ENCODE measurements at places on chromosomes 7 and 10.
A peak's percentile ranks its signal among the peaks of the same experiment; 100 is the strongest.

GRCh38 chr10:79390551-79391229 lies 43.4 kb downstream of the PPIF start:
- no peak for DNase-seq

DNA sequence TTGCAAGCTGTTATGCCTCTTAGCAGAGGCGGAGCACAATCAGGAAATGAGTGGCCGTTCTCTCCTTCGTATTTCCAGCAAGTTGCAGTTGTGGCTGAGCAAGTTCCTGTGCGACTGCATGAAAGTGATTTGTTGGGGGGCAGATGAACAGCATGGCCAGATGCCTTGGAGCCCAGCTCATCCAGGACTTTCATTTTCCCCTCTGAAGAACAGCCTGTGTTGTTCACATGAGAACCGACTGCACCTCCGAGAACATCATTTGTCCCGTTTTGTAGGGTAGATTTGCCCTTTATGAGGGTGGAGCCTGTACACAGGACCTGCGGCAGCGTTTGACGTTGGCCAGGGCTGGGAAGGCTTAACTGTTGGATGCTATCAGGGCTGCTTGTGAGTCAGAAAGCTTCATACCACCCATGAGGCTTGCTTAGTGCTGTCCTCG lies 4.4 kb downstream of the BAG3 start:
- no peak for DNase-seq

DNA sequence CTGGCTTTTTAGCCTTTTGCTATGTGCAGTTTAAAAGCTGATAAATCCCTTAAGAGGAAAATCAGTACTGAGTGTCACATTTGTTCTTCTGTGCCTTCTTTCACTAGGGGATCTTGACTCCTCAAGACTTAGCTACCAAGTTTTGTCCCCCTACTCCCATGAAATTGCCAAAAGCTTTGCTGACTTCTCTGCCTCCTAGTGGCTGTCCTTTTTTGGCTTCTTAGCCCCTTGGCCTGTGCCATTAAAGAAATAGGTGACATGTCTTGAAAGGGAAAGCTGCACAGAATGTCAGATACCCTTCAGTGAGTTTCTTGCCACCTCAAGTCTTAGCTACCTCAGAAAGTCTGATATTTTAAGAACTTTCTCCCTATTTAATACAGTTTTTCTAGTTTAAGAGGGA lies 10.5 kb downstream of the MKLN1 start:
- DNase-seq = no peak

- no peak for DNase-seq
Observed at GRCh38 chr10:11828682-11829284, 5.6 kb downstream of the PROSER2 start.

GRCh38 chr10:93290661-93291354 lies 191.3 kb downstream of the MYOF start:
- no peak for DNase-seq

GRCh38 chr7:31020161-31020560 lies 31.9 kb upstream of the ADCYAP1R1 start:
- DNase-seq = no peak

DNA sequence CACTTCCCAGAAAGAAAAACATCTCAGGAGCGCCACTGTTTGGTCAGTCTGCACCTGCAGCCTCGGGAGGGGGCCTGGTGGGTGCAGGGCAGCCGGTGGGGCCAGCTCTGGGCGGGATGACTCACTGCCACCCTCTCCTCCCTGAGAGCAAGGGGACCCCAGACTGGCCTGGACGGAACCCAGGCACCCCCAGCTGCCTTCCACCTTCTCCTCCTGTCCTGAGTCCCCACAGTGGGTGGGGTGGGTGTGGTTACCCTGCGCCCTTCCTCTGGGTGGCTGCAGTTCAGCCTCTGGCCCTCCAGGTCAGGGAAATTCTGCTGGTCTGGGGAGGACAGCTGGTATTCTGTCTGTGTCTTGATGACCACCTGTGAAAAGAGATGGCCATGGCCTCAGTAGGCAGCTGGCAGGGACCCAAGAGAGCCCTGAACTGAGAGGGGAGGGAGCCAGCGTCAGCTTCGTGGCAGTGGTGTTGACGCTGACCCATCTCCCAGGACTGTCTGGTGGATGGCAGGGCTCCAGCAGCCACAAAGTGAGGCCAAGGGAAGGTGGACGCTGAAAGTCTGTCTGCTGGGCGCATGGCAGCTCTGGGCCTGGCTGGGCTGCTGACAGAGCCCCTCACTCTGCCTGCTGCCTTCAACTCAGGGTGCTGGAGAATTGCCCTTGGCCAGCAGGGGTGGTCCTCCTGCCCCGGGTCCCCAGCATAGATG lies 8.9 kb downstream of the CALY start:
- no peak for DNase-seq

DNA sequence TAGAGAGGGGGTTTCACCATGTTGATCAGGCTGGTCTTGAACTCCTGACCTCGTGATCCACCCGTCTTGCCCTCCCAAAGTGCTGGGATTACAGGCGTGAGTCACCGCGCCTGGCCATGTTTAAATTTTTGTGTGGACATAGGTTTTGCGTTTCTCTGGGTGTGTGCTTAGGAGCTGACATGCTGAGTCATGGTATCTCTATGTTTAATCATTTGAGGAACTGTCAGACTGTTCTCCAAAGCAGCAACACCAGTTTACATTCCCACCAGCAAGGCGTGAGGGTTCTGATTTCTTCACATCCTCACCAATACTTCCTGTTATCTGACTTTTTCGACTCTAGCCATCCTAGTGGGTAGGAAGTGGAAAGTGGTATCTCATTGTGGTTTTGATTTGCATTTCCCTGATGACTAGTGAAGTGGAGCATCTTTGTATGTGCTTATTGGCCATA lies 153.7 kb downstream of the DNAJB6 start:
- DNase-seq = peak; percentile 18

- no peak for DNase-seq
Observed at GRCh38 chr10:4270116-4270515, 485.1 kb upstream of the KLF6 start.

DNA sequence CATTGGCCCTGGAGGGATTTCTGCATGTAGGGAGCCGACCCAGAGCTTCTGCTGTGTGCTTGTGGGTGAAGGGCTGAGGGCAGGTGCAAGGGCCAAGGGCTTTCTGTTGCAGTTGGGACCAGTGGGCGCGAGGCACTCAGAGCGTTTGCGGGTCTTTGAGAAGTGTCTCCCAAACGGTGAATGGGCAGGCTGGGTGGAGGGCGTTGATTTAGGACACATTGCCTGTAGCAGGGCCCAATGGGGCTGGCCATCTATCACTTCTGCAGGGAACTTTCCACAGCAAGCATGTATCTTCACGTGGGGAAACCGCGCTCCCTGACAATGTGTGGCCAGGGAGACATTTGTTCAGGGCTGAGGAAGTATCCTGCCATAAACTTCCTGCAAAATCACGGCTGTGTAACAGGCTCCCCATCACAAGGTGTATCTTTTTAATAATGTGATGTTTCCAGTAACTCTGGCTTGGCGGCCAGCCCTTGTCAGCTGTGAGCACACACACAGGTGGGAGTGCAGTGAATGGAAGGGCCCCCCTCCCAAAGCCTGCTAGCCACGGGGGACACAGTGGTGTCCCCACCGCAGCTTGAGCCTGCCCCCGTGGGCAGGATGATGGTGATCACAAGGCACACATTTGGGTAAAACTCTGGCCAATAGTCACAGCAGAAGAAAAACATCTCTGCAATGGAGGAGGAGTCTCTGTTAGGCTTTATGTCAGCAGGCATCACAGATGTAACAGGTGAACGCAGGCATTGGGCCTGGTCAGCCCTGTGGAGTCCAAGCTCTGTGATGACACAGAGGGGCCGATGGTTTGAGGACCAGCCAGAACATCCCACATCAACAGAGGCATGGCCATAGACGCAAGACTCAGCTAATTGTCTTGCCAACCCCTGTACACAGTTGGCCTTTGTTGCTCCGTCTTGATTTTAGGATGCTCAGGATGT lies 84.3 kb downstream of the GLRX3 start:
- DNase-seq = no peak

- DNase-seq = no peak
Observed at GRCh38 chr7:77904252-77904651, 105.7 kb downstream of the PHTF2 start.

DNA sequence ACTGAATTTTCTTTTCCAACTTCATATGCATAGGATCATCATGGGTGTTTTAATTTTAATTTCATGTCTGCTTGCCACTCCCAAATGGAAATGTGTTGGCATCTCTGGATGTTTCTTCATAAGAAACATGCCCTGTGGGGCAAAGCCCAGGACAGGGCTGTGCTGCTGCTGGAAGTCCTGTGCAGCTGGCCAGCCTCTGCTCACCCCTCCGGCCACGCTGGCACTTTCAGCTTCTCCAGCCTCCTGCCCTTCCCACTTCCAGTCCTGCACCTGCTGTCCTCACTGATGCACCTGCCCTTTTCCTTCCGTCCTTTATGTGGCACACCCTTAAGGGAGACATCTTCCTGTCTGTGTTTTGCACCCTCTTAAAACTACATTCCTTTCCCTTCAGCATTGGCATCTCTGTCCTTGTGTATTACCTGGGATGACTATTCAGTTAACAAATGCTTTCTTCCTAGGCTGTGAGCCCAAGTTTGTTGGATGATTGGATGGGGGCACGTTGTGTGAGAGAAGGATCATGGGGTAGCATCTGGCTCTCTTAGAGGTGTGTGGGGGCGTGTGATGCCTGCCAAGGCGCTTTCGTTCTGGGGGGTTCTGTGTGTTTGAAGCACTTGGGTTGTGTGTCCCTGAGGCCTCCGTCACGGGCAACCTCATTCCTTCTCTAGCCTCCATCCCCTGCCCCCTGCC lies 56.8 kb downstream of the TCF7L2 start:
- DNase-seq = no peak

GRCh38 chr7:137798073-137798763 lies 48.6 kb downstream of the DGKI start:
- no peak for DNase-seq

GRCh38 chr10:98047009-98047741 lies 16.8 kb upstream of the CRTAC1 start:
- DNase-seq = no peak

DNA sequence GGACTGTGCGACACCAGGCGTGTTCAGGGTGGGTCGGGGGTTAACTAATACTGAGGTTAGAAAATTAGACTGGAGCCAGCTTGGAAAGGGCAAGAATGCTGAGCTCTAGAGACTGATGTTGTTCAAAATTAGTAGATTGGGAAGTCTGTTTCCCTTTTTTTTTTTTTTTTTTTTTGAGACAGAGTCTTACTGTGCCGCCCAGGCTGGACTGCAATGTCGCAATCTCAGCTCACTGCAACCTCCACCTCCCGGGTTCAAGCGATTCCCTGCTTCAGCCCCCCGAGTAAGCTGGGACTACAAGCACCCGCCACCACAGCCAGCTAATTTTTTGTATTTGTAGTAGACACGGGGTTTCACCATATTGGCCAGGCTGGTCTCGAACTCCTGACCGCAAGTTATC lies 2.7 kb upstream of the CPVL start:
- DNase-seq = no peak

GRCh38 chr10:97542169-97543024 lies 30.2 kb upstream of the ANKRD2 start:
- no peak for DNase-seq

GRCh38 chr7:40808378-40808942 lies 673.7 kb downstream of the SUGCT start:
- DNase-seq = no peak

DNA sequence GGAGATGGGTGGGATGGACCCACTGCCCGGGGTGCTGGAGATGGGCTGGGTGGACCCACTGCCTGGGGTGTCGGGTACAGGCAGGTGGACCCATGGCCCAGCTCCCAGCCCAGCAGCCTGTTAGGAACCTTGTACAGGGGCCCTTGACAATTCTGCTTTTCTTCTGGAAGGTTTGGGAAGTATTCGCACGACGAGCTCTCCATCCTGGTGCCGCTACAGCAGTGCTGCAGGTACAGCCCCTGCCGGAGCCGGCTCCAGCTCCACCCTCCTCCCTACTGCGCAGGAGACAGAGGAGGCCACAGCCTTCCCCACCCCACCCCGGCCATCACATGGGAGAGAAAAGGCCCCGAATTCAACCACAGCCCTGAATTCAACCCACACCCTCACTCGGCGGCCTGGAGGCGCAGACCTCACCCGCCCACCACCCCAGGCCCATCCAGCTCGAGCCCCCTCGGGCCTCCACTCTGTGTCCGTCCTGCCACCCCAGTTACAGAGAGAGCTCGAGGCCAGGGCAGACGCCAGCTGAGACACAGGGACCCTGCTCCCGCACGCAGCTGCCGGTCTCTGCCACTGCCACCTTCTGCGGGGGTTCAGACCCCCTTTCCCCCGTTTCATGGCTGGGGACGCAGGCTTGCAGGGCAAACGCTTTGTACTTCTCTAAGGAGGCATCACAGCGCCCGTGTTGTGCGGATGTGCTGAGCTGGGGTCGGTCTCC lies 31.3 kb upstream of the FOXL3 start:
- DNase-seq = no peak

DNA sequence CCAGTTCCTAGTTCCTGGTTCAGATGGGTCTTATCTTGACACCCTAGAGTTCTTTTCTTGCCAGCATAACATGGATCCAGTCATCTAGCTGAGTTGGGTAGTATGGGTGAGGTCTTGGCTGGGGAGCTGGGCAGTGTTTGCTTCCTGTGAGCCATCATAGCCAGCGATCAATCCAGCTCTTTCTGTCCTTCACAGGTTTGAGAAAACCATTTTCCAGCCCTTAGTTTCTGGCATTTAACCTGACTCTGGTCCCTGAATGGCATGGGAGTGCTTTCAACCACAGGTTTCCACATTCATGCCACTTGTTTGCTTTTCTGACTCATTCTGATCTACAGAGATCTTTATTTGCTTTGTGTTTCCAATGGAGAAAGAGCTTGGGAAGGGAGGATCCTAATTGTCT lies 8.6 kb downstream of the SLC13A1 start:
- no peak for DNase-seq

- DNase-seq = no peak
Observed at GRCh38 chr10:15439341-15439842, 68.3 kb upstream of the FAM171A1 start.
